Activated CD8-positive, alpha-beta memory T cell treated with anti-CD3 and anti-CD28 coated beads for 1 hour (primary cell): ENCODE measurements at places on chromosomes 4 and X.

GRCh38 chr4:150004481-150004880 lies 73.8 kb upstream of the DCLK2 start:
- DNase-seq = no peak

- no peak for DNase-seq
Measured at GRCh38 chr4:188872809-188873208, 733.6 kb downstream of the TRIML1 start.

DNA sequence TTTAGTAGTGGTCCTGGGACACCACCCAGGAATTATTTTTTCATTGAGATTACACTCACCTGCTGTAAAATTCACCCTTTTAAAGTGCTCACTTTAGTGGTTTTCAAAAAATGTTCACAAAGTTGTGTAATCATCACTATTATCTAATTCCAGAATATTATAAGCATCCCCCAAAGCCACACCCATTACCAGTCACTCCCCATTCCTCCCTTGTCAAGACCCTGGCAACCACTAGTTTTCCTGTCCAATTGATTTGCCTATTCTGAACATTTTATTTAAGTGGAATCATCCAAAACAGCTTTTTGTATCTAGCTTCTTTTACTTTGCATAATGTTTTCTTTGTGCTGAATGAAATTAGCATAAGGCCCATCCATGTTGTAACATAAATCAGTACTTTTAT lies 12.7 kb upstream of the CXCL6 start:
- no peak for DNase-seq

- DNase-seq = no peak
Measured at GRCh38 chr4:81522711-81523110, 51.0 kb upstream of the RASGEF1B start.

- DNase-seq = no peak
Measured at GRCh38 chr4:126954537-126955291, 678.0 kb upstream of the INTU start.

DNA sequence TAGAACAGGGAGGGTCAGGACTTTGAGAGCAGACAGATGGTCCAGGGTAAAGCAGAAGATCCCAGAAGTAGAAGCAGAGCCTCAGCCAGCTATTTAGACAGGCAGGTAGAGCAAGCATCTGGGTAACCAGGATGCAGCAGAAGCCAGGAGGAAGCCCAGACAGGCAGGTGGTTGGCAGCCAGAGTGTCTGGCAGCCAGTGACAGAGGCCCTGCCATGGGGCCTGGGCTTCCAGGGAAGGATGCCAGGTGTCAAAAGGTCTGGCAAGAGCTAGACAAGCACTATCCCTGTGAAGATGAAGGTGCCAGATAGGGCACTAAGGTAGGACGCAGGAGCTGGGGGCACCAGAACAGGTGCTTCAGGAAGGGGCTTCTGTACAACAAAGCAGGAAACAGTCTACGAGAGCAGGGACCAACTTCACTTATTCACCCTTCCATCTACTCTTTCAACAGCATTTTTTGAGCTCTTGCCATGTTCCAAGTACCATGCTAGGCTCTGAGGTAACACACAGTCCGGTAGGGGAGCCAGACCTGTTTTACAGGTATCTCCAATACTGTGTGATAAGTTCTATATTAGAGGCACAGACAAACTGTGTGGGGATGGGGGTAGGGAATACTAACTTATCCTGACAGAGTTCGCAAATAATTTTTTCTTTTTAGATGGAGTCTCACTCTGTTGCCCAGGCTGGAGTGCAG lies 38.1 kb upstream of the GJB1 start:
- no peak for DNase-seq

- DNase-seq = no peak
Measured at GRCh38 chr4:16000708-16001483, 37.9 kb upstream of the FGFBP2 start.

- DNase-seq = no peak
Measured at GRCh38 chr4:102253860-102254259, 91.4 kb downstream of the SLC39A8 start.

GRCh38 chr4:123471655-123472369 lies 75.2 kb downstream of the SPRY1 start:
- DNase-seq = no peak

DNA sequence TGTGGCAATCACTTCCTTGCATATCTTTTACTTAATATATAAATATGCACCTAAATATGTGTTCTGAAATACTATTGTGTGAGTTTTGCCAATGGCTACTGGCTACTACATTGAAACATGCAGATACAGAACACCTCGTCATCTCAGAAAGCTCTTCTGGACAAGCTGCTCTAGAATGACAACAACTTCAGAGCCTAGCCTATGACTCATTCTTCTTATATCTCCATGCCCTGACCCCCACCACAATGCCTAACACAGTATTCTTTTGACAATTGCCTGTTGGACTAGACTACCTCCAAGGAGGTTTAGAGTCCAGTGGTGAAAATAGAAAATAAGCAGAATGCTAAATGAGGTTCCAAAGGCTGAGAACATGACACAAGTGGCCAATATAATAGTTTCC lies 17.6 kb upstream of the DMP1 start:
- DNase-seq = no peak

DNA sequence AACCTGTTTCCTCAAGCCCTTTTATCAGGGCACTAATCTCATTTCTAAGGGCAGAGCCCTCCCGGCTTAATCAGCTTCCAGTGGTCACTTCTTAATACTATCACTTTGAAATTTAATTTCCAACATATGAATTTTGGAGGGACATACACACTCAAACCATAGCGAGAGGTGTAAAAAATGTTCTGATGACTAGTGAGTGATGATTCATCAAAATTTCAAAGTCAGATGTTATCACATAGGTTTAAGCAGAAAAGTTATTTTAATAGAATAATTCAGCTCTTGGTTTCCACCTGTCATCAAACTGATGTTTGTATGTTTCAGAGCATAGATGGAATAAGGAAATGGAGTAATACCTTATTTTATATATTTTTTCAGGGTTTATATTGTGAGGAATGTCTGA lies 161.9 kb downstream of the TLL1 start:
- no peak for DNase-seq

GRCh38 chr4:52964011-52964410 lies 101.9 kb downstream of the RASL11B start:
- no peak for DNase-seq

DNA sequence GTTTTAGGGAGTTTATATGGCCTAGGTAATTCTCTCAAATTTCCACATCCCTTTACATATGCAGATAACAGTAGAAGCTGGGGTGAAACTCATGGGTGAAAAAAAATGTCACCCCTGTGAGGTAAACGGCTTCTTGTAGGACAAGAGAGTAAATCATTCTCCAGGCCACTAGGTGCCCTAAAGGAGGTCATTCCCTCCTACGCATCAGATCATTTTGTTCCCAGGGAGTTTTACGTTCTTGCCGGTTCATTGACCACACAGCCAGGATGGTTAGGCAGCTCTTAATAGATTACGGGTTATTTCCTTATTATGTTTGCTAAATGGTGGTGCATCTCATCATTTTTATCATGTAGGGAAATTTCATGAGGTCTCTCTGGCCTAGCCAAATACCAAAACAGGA lies 225.8 kb upstream of the NOCT start:
- DNase-seq = no peak

- no peak for DNase-seq
Measured at GRCh38 chr4:10898072-10898471, 213.5 kb upstream of the CLNK start.

- DNase-seq = no peak
Measured at GRCh38 chr4:2761035-2761923, 5.1 kb upstream of the TNIP2 start.

GRCh38 chrX:77342004-77342403 lies 105.2 kb upstream of the FGF16 start:
- no peak for DNase-seq

- no peak for DNase-seq
Measured at GRCh38 chr4:101885574-101885973, 95.0 kb downstream of the BANK1 start.

GRCh38 chr4:36891971-36892370 lies 352.6 kb upstream of the NWD2 start:
- no peak for DNase-seq

GRCh38 chrX:108165383-108166111 lies 74.0 kb downstream of the ATG4A start:
- no peak for DNase-seq

GRCh38 chr4:11341337-11342043 lies 87.2 kb downstream of the HS3ST1 start:
- DNase-seq = no peak

DNA sequence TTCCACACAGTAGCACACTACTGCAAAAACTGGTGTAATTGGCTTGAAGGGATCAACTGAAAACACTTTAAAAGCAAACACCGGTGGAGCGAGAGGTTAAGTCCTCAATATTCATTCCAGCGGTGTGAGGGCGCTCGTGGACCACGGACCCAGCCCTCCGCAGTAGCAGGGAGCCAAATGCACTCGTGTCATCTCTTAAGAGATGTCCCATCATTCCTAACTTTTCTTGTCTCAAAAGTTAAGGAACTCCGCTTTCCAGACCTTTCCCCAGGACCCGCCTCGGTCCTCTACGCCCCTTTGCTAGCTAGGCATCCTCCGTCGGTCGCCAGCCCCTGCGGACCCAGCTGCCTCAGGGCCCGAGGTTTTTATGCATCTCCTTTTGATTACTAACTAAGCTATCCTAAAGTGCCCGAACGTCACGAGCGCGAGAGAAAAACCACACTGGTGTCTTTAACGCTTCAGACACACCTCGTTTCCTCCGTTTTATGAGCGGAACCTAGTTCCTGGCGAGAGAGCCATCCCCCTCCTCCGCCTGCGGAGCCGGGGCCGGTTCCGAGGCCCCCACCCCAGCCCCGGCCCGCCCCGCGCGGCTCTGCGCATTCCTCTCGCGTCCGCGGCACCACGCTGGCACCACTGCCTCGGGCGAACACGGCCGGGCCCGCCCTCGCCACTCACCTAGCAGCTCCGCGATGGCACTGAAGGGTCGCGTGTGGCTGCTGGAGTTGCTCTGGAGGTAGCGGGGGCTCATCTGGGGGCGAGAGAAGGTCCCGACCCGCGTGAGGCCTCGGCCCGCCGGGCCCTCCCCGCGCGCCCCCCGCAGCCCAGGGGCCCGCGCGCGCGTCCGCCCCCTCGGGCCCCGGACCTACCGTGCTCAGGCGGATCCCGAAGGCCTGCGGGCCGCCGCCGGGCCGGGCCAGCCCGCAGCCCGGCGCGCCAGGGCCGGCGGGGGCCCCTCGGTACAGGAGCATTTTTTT lies 723 bp downstream of the MORC4 start:
- peak; percentile 7 for DNase-seq

DNA sequence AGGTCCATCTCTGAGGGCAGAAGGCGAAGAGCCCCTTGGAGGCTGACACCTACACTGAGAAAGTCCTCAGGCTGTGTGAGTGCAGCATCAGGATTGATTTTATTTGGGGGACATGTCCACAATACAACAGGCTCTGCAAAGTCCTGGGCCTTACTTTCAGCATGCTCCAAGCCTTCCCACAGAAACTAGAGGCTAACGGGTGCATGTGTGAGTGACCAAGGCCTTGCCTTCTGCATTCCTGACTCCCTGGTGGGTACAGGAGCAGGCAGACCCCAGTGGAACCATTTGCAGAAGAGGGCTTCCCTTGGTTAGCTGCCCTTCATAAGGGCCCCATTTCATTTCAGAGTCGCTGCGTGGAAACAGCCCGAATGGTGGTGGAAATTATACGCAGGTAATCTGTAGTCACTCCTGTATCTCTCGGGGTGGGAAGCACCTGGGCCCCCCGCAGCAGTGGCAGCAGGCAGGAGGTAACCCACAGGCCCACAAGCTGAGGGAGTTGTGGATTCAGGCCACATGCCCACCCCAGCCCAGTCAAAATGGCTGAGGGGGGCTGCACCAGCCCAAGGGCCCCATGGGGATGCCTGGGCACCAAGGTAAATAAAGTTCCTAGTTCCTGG lies 37.7 kb downstream of the NSG1 start:
- DNase-seq = no peak

DNA sequence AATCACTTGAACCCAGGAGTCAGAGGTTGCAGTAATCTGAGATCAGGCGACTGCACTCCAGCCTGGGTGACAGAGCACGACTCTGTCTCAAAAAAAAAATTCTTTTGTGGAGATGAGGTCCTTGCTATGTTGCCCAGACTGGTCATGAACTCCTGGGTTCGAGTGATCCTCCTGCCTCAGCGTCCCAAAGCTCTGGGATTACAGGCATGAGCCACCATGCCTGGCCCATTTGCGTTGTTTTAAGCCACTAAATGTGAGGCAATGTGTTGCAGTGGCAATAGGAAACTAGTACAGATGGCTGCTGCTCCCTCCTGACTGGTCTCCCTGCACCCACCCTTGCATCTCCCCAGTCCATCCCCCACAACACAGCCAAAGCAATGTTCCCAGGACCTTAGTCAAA lies 40.0 kb upstream of the APLN start:
- no peak for DNase-seq

DNA sequence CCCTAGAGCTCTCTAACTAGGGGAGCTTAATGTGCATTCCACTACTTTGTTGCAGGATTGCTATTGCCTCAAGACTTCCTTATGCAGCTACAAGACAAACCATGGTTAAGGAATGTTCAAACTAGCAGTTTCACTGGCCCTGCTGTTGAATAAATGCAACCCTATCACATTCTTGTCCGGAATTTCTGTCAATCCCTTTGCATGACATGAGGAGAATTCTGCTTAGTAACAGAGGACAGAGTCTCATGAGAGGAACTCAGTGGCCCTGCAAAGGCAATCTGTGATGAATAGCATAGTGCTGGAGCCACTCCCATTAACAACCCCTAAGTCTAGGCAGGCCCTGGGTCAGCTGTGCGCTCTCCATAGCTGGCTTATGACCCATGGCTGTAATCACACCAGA lies 30.7 kb upstream of the SGMS2 start:
- no peak for DNase-seq

GRCh38 chr4:38663801-38664705 lies at the start of gene KLF3:
TSS of gene KLF3 (plus strand) at chr4:38664199. CDS start at chr4:38680626, 16,427 bp downstream.
- DNase-seq = peak; percentile 93

DNA sequence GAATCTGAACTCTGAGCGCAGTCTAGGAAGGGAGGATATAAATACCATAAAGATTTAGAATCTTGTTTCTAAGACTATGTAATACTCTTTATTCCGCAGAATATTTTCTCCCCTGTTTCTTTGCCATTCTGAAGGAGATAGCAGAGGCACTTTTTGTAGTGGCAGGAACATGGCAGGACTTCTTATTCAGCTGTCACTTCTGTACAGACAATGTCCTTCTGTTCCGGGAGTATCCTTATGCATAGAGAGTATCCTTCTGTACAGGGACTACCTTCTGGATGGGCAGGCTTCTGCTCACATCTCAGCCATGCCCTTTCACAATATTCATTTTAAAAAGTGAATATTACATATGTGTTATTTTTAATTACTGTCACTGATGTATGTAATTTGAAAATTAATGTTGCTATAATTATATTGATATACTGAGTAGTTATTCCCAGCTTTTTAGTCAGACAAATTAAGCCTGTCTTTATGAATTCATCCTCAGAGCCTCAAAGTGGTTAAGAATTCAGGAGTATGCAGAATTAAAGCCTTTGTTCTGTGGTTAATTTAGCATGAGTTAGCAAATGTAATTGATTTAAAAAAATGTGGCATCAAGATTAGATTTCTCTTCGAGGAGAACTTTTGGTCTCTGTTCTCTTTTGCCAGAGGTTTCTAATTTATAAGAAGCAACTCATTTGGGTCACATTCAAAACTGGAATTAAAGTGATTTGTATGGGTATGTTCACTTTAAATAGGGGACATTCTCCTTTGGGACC lies 174.4 kb downstream of the FHIP1A start:
- DNase-seq = no peak
